ENCODE measurements at places on chromosomes 5 and 9.

DNA sequence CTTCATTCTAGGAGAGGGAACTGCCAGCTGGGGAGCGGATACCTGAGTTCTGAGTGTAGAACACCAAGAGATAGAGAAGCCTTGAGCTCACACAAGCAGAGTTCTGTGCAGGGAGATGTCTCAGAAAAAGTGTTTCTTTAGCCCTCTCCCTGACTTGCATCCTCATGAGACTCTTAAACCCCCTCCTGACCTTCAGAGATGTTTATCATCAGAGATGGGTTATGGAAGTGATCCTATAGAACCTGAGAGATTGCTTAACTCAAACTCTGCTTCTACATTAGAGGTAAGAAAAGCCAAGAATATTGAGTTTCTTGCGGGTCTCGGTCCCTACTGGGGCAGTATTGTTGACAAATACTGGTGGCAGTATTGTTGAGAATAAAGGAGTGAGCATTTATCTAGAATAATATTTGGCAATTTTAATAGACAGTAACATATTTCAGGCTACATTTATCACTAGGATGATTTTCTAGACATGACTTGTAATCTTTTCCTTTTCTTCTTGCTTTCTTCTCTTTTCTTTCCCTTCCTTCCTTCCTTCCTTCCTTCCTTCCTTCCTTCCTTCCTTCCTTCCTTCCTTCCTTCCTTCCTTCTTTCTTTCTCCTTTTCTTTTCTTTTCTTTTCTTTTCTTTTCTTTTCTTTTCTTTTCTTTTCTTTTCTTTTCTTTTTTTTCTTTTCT, at the start of gene IZUMO3:
TSS of gene IZUMO3 (minus strand) at position 51 of the 676 bp plus-strand sequence. CDS start 248 bp downstream, outside the sequence.
- no peak for DNase-seq

DNA sequence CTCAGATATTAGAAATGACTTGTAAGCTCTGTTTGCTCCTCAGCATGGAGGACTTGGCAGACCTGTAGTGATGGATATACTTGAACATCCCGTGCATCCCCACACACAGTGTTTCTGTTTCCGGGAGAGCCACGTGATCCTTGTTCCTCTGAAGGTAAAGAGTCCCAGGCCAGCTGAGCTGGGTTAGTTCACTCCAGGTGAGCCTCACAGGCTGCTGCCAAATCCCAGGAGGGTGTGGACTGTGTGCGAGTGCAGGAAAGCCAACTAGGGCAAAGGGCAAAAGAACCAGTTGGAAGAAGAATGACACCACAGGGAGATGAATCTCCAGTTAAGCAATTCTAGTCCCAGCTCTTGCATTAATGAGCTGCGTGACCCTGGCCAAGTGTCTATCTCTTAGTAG, 10.4 kb upstream of the TOMM5 start:
- DNase-seq = no peak

GRCh38 chr9:131739959-131740648, at the start of gene RAPGEF1:
TSS of gene RAPGEF1 (minus strand) at chr9:131740076. CDS start at chr9:131739830, 246 bp downstream.
- DNase-seq = no peak

GRCh38 chr5:542319-543311, 18.4 kb upstream of the SLC9A3 start:
- DNase-seq = no peak

- no peak for DNase-seq
Measured at GRCh38 chr5:9859808-9860207, 229.7 kb upstream of the TAS2R1 start.

- no peak for DNase-seq
Measured at GRCh38 chr5:180381428-180381827, 28.3 kb upstream of the GFPT2 start.

DNA sequence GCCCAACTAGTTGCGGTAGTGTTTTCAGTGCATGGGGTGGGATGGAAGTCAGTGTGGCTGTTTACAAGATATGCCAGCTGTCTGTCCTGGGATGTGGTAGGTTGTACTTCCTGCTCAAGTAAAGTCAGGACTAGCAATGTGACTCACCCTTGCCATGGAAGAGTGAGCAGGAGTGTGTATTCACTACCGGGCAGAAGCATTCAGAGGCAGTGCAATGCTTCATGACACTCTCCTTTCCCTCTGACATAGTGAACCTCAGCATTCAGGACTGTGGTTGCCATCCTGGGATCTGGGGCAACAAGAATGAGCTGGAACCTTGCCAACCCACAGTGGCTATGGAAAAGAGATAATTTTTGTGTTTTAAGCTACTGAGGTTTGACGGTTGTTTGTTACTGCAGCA, 68.9 kb downstream of the BOD1 start:
- peak; percentile 89 for DNase-seq

DNA sequence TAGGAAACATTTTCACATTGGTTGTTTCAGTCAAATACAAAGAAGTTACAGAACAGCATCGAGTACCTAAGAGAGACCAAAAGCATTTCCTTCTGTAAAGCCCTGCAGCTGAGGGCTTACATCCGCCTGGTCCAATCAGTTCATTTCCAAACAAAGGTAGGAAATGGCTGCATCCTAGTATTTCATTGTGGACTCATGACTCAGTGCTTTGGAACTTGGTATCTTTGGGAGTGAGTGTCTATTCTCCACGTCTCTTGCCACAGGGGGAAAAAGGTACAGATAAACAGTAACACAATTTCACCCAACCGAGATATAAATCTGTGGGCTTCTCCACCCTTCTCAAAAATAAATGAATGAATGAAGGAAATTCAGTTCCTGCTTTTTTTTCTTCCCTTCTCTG, 75.4 kb downstream of the NFIB start:
- peak; percentile 71 for DNase-seq

DNA sequence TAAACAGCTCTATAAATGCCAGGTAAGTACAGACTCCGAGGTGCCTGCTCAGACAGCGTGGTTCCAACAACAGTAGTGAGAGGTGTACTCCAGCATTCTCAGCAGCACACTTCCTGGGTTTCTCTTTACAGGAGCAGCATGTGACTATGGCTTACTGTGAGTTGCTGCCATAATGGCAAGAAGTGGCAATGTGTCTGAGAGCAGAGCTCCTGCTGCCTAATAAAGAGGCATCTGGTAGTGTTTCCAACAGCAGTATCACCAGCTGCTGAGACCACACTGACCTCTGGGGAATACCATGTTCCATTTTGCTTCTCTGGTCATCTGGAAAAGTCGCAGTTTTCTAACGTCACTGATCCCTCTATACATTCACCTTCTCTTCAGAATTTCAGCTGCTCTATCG, 398.2 kb downstream of the SLCO4C1 start:
- no peak for DNase-seq

- no peak for DNase-seq
Measured at GRCh38 chr9:16238623-16239138, 631.8 kb downstream of the BNC2 start.

GRCh38 chr5:177378884-177379883, 5.0 kb upstream of the SLC34A1 start:
- DNase-seq = peak; percentile 97

GRCh38 chr5:91302305-91302704, 80.8 kb downstream of the ARRDC3 start:
- no peak for DNase-seq

GRCh38 chr9:437574-438001, 222.9 kb downstream of the DOCK8 start:
- DNase-seq = peak; percentile 96

DNA sequence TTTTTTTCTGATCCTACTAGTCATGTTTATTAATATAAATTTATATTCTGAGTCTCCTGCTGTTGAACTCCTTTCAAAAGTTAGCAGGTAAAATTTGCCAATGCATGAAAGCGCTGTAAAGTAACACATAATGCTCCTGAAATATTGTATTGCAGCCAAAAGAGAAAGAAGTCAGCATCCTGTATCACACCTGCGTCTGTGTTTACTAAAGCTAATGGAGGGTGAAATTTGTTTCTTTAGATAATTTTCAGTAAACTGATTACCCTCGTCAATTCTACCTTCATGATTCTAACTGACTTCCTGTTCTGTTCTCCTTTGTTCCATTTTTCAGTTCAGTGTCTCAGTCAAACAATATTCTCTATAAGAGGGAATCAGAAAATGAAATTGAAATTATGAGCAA, 415.4 kb downstream of the CDH9 start:
- DNase-seq = no peak

All from amniotic epithelial cell (primary cell).